ENCODE measurements at places on chromosomes 1 and 21.

DNA sequence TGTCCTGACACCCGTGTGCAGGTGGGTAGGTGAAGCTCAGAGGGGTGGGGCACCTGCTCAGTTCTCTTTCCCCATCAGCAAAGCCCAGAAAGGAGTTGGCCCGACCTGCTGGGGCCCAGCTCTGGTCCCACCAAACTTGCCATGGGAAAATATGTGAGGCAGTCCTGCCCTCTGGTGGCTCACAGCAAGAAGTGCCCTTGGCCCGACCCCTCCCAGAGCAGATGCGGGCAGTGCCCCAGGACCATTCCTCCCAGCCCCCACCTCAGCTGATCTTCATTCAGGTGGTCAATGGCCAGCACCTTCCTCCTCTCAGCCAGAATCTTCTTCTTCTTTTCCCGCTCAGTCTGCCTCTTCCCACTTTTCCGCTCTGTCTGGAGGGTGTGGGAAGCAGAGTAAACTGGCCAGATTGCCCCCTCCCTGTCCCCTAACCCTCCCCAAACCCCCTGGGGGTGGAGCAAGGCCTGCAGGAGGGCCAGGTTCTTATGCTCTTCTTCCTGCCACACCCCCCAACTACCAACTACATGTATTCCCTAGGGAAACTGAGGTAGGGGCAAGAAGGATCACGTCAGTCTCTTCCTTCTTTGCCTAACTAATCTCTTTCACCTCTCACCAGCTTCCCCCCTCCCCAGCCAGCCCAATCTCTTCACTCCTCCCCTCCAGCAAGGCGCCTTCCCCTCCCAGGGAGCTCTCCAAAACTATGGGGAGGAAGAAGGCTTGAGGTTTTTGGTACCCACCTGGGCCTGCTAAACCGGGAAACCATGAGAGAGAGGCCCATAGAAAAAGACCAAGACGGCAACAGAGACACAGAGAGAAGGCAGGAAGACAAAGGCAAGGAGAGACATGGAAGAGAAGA lies 15.6 kb downstream of the TNNT2 start:
- DNase-seq: peak; percentile 54

- no peak for DNase-seq
These were observed 332.9 kb downstream of the BARHL2 start for GRCh38 chr1:90384193-90384592.

DNA sequence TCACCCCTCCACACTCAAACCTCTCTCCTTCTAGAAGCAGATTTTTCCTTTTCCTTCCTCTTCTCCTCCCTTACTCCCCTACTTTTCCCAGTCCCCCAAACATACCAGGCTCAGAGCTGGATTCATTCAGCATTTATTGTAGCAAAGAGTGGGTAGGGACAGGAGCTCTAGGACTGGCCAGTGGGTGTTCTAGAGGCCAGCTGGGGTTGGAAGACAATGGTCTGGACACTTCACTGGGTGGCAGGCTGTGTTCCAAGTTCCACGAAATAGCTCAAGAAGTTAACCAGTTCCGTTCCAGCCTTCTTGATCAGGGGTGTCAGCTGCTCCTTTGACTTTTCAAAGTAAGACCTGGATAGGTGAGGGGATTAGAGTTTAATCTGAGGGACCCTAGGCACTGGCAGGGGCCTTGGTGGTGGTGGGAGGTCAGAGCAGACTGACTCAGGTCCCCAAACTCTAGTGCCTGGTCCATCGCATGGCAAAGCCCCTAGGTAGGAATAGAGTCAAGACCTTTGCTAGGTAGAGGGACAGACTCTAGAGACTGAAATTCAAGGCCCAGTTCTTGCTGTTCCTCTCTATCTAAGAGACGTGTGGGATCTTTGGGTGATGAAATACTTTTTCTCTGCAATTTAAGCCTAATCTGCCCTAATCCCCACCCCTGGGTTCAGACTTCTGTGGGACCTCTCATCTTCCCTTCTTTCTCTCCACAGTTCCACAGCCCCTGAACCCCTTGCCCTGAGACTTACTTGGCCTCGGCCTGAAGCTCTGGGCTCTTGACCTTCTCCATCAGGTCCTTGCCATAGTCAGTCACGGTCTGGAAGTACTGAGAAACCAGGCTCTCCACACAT lies 1.0 kb downstream of the APOA2 start:
- no peak for DNase-seq

- no peak for DNase-seq
These were observed 21.8 kb downstream of the CAPN9 start for GRCh38 chr1:230768903-230769570.

GRCh38 chr1:103348136-103348535 lies 177.4 kb upstream of the RNPC3 start:
- DNase-seq: no peak

- no peak for DNase-seq
These were observed 34.9 kb upstream of the IVNS1ABP start for GRCh38 chr1:185351734-185352466.

- no peak for DNase-seq
These were observed 173.6 kb downstream of the TGFBR3 start for GRCh38 chr1:91712393-91712792.

DNA sequence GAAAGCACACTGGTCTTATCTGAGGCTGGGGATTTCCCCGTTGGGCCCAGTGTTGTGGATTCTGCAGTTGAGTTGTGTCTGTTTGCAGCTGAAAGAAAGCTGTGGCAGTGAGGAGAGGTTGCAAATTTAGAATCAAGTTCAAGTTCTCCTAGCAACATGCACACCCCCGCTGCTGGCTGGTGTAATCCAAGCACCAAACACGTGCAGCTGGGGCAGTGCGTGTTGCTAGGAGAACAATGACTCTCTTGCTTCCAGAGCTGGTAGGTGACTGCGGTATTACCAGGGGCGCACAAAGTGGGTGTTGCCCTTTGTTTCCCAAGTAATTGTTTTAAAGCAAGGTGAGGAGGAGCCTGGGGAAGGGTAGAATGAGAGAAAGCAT lies 91.5 kb downstream of the IER5 start:
- DNase-seq: peak; percentile 92

DNA sequence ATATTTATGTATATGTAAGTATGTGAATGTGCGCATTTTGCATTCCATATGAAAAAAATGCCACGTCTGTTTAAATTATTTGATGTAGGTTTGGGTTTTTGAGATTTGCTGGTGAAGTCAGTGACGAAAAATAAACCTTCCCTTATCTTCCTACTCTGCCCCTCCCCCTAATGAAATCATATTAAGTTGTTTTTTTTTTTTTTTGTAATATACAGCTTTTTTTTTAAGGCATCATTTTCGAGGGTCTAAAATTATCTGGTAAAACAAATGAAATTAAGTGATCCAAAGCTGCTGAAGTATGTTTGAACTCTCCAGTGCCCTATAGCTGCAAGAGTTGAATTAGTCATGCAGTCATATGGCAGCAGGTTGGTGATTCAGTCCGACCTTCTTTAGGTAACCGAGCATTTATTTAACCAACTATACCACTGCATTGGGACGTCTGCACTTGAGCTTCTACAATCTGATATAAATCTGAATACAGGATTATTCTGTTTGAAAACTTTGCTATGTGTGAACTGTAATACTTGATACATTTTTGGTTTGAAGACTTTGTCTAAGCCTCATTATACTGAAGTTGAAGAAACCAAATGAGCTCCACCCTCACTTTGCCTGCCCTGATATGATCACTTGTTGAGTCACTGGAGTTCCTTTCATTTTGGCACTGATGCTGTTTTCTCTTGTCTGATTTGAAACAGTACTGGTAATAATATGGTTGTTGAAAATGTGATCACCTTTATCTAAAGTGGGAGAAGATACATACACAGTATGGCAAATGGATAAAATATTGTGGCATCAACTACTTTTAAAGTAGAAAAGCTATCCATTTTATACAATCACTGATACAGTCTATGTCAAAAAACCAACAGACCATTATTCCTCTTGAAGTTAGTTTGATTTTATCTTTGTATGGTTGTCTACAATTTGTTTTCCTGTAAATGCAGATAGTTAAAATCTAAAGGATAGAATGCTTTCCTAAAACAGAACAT lies 11.7 kb downstream of the PDIK1L start:
- no peak for DNase-seq

DNA sequence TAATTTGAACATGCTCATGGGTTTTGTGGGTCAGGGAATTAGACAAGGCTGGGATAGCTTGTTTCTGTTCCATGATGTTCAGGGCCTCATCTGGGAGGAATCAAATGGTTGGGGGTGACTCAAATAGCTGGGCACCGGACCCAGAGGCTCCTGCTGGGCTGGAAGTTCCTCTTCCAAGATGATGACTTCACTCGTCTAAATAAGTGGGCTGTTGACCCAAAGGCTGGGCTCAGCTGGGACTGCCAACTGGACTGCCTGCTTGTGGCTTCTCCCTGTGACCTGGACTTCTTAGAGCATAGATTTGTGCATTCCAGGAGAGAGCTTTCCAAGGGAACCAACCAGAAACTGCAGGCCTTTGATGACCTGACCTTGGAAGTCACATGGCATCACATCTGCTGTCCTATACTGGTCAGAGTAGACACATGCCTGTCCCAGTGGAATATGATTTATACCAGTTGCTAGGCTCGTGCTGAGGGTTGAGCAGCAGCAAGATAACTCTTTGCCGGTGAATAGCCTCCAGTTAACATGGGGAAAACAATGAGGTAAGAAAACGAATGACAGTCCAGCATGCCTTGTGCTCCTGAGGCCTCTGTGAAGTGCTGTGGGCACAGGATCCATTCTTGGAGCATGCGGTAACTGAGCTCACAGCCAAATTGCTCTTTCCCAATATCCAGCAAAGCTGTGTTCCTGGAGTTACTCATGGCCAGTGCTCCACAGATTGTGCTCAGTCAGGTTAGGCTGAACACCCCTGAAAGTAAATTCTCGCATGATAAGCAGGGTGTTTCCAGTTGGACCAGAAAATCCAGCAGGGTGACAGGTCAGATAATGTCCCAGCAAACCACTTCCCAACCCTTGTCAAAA lies 272.9 kb upstream of the TMEM51 start:
- DNase-seq: no peak

DNA sequence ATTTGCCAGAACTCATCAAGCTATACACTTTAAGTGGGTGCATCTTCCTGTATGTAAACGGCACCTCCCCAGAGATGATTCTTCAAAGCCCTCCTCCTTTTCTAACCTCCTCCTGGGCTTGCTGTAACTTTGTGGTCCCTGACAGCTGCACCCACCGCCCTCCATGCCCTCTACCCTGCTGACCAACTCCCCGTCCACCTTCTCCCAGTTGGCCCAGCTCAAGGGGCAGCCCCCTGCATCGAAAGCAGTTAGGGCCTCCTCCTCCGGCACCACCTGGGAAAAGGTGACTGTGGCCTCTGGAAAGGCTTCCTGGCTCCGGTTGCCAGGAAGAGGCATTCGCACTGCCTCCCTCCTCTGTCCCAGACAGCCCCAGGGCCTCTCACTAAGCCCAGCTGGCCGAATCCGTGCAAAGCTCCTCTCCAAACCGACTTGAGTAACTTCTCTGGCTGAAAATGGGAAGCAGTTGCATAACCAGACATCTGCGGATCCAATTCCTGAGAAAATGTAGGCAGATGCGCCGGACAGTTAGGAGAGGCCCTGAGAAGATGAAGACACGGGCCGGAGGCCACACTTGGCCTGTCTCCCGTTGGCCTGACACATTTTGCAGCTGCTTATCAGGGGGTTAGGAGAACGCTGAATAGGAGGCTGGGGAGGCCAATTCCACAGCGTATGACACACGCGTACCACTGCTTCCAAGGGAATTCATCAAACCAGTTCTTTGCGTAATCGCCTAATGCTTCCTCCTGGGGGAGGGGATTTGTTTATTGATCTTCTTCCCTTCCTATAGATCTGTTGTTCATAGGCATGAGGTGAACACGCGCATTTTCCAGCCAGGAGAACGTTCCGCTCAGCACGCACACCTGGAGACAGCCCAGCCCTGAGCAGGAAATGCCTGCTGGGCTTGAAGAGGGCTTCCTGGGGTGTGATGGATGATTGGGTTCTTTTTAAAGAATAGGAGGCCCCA lies 48.7 kb upstream of the COL6A2 start:
- peak; percentile 92 for DNase-seq

DNA sequence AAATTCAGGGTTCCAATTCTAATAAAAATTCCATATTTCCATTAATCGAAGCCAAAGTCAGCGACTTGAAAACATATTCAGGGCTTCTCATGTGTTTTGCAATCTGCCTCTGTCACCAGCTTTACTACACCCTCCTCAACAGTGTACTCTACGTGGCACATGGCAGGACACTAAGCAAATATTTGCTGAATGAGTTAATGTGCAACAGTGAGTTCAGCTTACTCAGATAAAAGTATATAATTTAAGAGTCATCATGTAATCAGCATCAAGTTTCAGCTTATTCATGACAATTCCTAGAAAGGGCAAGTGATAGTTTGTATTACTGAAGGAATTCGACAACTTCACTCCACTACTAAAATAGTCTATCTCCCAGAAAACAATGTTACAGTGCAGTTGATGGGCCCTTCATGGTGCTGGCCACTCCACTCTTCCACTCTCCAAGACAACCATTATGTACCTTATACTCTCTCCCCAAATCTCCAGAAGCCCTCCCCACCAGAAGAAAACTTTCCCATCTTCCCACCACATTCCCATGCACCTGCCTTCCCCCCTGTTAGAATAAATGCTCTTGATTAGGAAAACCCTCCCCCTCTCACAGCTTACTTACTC lies 97.3 kb downstream of the TTLL7 start:
- peak; percentile 24 for DNase-seq

GRCh38 chr1:217369996-217370551 lies 260.8 kb downstream of the GPATCH2 start:
- DNase-seq: no peak

- DNase-seq: no peak
These were observed 185.7 kb downstream of the HIVEP3 start for GRCh38 chr1:41733021-41733420.

GRCh38 chr1:53331446-53332185 lies 3.7 kb upstream of the LRP8 start:
- no peak for DNase-seq

DNA sequence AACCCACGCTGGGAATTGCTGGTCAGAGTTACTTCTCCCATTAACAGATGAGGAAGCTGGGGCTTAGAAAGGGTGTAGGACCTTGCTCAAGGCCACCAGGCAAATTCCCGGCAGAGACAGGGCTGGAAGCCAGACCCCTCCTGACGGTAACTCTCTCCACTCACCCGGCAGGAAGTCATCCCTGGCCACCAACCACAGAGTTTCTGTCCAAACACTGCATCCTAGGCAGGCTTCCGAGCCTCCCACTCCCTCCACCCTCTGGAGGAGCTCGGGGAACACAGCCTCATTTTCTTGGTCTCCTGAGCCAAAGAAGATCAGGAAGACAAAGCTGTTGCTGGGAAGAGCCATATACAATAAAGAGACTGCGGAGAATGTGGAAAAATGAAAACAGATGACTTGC lies 25.0 kb upstream of the ZNF436 start:
- DNase-seq: no peak

DNA sequence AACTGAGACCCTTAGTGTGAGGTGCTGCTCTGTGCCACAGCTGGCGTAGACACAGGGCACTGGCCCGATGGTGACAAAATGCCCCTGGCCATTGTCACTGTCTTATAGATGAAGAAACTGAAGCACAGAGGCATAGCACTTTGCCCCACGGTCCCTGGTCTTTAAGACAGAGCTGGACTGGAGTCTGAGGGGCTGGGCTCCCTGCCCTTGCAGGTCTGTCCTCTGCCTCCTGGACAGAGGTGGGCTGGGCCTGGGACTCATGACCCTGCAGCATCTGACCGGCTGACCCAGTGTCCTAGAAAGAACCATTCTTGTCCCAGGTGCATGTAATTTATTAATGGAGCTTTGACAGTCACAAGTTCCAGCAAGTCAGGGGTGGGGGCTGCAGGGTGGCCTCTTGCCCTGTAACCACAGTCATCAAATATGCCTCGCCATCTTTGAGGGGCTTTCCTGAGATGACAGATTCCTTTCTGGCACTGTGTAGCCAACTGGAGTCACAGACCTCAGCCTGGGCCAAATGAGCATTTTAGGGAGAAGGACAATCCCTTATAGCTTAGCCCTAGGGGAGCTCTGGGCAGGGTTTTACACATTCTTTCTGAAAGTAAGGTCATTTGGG lies 6.1 kb downstream of the SLFNL1 start:
- DNase-seq: no peak

All from NCI-H345 (cell line).